ENCODE measurements at places on chromosomes 5 and 9.

GRCh38 chr5:13976867-13977830, 32.7 kb upstream of the DNAH5 start:
- DNase-seq = no peak

GRCh38 chr5:176394881-176395675, 6.5 kb downstream of the HIGD2A start:
- no peak for DNase-seq

DNA sequence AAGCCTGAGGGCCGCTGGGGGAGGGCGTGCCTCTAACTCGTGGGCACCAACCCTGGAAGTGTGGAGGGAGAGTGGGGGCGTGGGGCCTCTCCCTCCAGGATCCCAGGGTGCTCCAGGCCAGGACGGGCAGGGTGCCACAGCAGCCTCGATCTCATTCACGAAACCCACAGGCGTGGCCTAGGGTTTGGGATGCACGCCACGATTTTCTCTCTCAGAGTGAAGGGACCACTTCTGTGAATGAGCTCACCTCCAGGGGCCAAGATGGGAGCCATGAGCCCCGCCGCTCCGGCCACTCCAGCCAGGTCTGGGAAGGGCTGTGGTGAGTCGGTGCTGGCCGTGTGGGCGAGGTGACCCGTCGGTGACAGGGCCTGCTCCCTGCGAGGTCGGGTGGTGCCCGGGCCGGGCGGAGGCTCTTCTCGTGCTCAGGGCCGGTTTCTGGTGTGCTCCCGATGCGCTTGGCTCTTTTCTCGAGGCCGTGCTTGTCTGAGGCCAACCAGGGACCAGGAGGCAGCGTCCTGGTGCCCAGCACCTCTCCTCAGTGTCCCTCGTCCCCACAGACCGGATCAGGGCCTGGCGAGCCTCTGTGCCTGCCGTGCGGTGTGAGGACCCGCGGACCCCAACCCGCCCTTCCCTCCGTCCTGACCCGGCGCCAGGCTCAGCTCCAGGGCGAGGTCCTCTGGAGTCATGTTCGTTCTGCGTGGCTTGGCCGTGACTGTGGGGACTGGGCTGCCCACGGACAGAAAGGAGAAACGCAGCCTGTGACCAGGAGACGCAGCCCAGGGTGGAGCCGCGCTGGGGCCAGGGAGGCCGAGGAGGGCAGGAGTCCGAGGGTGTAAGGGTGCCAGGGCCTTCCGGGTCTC, 31.0 kb downstream of the TPPP start:
- no peak for DNase-seq

DNA sequence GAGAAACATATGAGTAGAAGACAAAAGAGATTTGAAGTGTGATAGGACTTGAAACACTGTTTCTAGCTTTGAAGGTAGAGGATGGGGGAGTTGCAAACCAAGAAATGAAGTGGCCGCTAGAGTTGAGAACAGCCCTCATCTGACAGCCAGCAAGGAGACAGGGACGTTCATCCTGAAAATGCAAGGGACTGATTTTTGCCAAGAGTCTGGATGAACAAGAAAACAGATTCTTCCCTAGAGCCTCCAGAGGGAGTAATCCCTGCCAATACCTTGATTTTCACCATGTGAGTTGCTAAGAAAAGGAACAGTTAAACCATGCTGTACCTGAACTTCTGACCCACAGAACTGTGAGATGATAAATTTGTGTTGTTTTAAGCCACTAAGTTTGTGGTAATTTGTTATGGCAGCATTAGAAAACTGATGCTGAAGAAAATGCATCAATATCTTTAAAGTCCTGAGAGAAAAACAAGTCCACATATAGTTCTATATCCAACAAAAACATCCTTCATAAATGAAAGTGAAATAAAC, 154.0 kb upstream of the ADAMTSL1 start:
- DNase-seq = no peak

DNA sequence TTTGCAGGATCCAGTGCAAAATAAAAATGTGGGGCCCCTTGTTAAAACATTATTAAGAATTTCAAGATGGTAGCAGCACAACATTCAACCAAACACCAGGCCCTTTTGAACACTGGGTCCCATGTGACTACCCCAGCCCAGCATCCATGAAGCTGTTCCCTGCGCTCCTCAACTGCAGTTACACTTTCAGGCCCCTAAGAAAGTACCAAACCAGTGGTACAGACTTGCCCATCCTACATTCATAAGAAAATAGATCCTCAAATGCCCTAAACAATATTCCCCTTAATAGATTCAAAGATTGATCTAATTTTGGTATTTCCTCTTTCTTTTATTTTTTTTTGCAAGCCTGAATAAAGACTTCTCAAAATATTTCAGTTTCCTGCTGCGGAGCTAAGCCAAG, 201.7 kb downstream of the EFNA5 start:
- DNase-seq = no peak

DNA sequence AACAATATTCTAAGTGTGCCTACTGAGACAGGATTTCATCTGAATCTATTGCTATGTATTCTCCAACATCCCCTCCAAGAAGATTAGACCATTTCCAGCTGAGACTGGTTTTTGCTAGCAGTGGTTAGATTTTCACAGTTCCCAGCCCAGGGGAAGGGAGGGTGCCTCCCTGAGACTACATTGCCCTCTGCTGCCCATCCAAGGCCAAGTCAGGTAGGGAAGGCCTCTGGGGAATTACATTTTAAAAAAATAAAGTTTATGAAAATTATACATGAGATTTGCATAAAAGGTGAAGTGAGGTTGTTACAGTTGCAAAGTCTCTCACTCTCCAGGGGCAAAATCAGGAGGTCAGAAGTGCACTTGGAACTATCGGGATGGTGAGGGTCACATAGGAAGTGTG, 28.0 kb upstream of the SYK start:
- no peak for DNase-seq

DNA sequence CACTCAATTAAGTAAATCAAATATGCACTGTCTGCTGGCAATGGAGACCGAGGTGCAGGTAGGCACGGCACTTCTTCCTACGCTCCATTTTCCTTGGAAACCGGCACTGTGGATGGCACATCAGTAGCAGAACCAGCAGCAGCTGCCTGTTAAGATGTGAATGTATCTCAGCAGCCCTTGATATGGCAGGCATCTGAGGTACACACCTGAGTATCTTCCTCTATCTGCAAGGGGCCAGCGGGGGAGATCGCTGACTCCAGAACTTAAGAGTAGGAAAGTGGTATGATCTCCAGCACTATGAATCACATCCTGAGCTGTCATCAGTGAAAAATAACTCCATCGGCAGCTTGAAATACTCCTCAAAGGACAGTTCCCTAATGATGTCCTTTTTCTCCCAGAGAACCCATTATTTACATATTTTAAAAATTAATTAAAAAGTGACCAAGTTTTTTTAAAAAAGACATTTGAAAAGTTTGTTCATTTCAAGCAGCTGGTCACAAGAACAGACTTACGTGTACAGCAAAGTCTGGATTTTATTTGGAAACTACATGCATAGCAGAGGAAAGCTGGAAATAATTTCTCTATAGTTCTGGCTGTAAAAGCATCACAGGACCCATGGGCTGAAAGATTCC, 97.1 kb downstream of the ADAMTS12 start:
- DNase-seq = no peak

DNA sequence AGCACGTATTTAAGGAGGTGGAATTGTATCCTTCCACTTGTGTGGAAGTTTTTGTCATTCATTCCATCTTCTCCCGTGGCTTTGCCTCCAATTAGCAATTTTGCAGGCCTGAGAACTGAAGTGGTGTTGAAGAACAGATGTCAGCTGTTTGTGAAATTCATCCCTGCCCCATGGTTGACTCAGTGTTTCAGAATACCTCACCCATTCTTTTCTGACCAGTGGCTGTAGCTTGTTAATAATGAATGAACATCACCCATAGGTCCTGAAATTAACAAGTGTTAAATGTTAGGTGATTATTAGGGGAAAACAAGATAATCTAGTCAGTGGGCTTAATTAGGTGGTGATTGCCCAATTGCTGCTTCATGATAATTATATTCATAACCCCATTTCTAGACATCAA, 11.7 kb downstream of the ZNF462 start:
- DNase-seq = no peak

DNA sequence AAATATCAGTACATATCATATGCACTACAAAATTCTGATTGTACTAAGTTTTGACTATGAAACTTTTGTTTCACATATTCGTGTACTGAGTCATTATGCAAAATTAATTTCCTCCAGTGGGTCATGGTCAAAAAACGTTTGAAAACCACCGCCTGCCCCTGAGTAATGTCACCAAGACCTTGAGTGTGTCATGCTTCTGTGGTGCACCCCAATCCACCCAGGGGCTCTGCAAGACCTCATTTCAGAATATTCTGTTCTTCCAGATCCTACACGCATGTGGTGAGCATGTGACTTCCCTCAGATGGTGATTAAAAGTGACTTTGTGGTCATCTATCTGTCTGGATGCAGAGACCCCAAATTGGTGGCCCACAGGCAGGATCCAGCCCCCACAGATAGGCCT, 31.0 kb downstream of the ABLIM3 start:
- peak; percentile 54 for DNase-seq

DNA sequence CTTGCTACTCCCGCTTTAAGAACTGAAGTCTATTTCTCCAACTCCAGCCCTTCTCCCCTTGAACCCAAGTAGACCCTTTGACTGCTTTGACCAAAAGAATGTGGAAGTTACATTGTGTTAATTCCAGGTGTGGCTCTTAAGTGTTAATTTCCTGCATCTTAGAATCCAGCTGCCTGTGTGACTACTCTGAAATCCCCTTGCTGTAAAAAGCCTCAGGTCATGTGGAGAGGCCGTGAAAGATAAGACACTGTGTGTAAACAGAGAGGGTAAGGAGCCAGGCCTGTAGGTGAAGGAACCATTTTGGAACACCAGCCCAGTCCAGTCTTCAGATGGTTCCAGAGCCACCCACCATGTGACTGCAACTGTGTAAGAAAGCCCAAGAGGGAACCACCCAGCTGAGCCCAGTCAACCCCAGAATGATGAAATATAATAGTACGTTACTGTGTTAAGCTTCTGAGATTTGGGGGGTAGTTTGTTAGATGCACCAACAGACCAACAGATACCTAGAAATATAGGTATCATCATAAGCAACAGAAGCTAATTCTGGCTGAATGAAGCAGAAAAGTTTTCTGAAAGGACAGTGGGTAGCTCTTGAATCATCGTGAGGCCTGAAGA, 59.4 kb upstream of the CCDC112 start:
- DNase-seq = no peak

GRCh38 chr5:155275222-155275621, 261.7 kb downstream of the KIF4B start:
- DNase-seq = no peak

GRCh38 chr5:100595812-100596173, 60.6 kb downstream of the FAM174A start:
- no peak for DNase-seq

DNA sequence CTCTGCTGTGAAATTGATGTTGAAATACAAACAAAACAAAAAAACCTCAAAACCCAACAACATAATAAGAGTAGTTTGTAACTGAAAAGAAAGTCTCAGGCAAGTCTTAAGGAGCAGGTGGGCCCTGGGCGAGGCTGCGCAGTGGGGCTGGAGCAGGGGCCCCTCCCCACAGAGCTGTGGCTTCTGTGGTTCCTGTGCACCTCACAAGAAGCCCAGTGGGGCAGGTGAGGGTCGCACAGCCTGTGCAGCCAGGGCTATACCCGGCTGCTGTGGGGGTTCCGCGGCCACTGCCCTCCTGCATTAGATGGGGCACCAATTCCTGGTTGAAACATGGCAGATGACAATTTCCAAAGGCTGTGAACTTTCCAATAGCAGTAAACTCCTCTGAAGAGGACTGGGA, 75.3 kb downstream of the TRIO start:
- no peak for DNase-seq

DNA sequence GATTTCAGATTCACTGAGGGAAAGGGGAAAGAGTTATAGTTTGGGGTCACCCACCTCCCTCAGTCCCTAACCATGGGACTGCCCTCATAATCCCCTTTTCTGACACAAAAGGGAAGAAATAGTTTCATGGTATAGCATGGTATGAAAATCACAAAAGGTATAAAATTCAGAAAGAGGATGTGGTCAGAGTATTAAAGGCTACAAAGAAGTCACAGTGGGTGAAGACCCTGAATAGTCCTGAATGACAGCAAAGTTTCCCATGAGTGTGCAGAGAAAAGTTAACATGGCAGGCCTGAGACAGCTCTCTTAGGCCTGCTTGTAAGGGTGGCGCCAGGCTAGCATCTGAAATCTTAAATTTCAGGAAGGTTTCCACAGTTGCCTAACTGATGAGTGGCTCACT, 290.6 kb upstream of the ZNF608 start:
- DNase-seq = no peak

DNA sequence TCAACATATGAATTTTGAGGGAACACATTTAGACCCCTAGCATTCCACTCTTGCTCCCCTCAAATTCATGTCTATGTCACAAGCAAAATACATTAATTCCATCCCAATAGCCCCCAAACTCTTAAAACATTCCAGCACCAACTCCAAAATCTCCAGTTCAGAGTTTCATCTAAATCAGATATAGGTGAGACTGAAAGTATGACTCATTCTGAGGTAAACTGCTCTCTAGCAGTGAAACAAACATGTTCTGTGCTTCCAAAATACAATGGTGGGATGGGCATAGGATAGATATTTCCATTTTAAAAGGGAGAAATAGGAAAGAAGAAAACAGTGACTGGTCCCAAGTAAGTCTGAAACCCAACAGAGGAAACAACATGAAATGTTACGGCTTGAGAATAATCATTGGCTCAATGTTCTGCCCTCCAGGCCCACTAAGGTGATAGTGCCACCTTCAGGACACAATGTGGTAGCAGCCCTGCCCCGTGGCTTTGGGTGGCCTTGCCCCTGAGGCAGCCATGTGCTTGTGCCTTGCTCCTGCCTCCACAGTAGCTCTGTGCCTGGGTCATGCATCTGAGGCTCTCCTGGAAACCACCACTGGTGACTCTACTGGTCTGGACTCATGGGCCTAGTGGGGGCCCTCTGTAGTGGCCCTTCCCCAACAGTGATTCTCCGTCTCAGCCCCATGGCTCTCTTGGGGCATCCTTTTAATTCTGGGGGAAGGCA, 36.4 kb upstream of the IPPK start:
- DNase-seq = no peak

DNA sequence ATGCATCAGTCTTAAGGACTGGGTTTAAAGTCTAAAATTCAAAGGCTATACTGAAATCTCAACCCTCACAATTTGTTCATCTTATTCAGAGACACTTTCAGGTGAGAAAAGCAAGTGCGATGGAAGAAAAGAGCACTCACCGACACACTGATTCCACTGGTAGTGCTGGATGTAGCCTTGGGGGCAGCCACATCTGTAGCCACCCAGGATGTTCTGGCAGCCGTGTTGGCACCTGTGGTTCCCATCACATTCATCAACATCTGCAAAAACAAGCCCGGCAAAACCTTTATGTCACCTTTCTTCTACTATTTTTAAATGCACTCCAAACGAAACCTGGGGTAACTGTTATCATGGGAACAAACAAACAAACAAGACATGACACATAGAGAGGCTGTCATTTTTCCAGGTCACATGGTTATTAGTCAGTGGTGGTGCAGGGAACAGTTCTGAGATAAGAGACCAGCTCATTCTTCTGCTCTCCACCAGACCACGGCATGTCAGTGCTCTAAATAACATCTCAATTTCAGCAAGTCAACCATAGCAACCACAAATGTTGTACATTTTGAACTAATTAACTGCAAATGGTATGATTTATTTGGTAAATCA, 188.4 kb downstream of the SLC12A2 start:
- no peak for DNase-seq

- no peak for DNase-seq
These were observed 85.0 kb downstream of the ADRB2 start for GRCh38 chr5:148911386-148911785.
